ENCODE measurements at places on chromosomes 3 and 15.

- DNase-seq, result no peak
Observed at GRCh38 chr3:65573548-65574116, 465.1 kb downstream of the MAGI1 start.

- no peak for DNase-seq
Observed at GRCh38 chr3:141493184-141493583, 6.4 kb downstream of the RASA2 start.

GRCh38 chr15:83695901-83696425 lies 42.0 kb downstream of the ADAMTSL3 start:
- no peak for DNase-seq

GRCh38 chr3:9077029-9077428 lies 113.8 kb upstream of the RAD18 start:
- no peak for DNase-seq

- no peak for DNase-seq
Observed at GRCh38 chr3:104831071-104831470, 535.6 kb upstream of the ALCAM start.

GRCh38 chr15:65818927-65819562 lies 27.0 kb upstream of the DENND4A start:
- DNase-seq, result no peak

GRCh38 chr15:69410248-69410874 lies 3.8 kb upstream of the KIF23 start:
- DNase-seq, result no peak

DNA sequence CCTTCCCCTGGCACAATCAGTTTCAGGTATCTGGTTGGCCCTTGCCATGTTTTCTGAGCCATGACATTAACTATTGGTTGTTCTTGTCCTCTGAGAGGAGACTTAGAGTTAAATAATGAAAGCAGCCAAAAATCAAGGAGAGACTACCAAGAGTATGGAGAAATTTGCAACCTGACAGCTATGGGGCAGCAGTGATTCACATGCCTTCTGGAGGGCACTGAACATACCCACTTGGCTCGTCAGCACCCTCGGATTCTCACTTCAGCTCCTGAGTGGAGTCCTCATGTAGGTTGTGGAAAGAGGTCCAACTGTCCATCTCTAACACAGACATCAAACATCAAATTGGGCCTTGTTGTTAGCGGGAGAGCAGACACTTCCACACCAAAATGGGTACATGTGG lies 265.6 kb downstream of the EBLN2 start:
- DNase-seq, result no peak

- DNase-seq, result no peak
Observed at GRCh38 chr3:163071713-163072112, 1575.1 kb downstream of the OTOL1 start.

DNA sequence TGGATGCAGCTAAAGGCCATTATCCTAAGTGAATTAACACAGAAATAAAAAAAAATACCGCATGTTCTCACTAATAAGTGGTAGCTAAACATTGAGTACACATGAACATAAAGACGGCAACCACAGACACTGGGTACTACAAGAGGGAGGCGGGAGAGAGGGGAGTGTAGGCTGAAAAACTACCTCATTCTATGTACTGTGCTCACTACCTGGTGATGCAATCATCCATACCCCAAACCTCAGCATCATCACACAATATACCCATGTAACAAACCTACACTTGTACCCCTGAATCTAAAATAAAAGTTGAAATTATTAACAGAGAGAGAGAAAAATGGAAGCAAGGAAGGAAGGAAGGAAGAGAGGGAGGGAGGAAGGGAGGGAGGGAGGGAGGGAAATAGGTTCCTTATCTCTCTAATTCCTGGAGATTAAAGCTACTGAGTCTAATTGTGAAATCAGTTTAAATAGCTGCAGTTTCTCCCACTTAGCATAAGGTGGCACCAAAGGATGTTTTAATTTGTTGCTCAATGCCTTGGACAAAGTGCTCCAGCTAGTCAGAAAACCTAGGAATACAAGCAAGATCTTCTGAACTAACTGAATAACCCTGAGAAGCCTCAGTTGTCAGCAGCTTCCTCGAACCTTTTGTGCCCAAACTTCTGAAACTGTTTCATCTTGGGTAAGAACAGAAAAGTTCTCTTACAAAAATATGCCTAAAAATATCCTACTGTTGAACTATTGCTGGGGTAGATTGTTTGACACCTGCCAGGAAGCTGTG lies 79.4 kb upstream of the ATP11B start:
- no peak for DNase-seq

- DNase-seq, result no peak
Observed at GRCh38 chr3:72542781-72543180, 305.5 kb downstream of the SHQ1 start.

- DNase-seq, result no peak
Observed at GRCh38 chr15:85545752-85546151, 165.3 kb downstream of the AKAP13 start.

GRCh38 chr3:49465270-49466034 lies 4.6 kb upstream of the DAG1 start:
- DNase-seq, result no peak

GRCh38 chr3:196193133-196193735 lies 18.0 kb downstream of the ZDHHC19 start:
- no peak for DNase-seq

GRCh38 chr3:46464326-46465195 lies at the start of gene LTF:
TSS of gene LTF (minus strand) at chr3:46464905. CDS start at chr3:46464867, 38 bp downstream.
- no peak for DNase-seq

DNA sequence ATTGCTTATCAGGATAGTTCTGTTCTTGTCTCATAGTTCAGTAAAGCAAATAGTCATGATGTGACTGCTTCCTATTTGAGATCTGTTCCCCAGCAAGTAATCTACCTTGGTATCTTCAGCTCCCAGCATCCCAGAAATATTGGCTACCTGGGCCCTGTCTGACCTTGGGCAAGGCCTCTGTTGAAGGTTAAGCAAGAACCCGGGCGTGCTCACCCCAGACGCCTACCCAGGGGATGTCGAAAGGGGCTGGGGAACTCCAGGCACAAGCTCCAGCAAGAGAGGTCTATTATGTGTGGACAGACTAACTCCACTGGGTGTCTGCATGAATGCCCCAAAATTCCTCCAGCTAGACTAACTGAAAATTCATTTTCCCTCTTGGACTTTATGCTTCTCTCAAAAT lies 37.3 kb upstream of the IGF1R start:
- DNase-seq, result no peak

DNA sequence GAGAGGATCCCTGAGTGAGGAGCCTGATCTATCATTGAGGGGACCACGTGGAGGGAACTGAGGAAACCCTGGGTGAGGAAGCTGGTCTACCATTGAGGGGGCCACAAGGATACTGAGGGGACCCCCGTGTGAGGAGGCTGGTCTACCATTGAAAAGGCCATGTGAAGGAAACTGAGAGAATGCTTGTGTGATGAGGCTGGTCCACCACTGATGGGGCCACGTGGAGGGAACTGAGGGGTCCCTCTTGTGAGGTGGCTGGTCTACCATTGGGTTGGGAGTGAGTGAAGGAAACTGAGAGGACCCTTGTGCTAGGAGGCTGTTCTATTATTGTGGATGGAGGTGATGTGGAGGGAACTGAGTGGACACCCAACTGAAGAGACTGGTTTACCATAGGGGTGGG lies 161.3 kb downstream of the FBLN2 start:
- no peak for DNase-seq

DNA sequence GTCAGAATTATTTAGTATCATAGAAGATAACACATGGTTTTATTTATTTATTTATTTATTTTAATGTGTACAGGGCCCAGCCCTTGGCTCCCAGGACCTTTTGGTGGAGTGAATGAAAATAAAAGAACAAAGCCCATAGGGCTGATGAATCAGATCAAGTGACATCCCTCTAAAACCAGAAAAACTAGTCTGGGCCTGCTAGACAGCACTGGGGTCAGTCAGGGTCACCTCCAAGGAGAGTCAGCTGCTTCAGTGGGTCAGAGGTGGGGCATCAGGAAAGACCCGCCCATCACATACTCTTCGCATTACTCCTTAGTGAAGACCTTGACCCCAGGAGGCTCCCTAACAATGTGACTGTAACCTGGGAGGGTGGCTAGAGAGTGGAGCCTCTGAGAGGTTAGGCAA lies 12.8 kb downstream of the PPCDC start:
- no peak for DNase-seq

DNA sequence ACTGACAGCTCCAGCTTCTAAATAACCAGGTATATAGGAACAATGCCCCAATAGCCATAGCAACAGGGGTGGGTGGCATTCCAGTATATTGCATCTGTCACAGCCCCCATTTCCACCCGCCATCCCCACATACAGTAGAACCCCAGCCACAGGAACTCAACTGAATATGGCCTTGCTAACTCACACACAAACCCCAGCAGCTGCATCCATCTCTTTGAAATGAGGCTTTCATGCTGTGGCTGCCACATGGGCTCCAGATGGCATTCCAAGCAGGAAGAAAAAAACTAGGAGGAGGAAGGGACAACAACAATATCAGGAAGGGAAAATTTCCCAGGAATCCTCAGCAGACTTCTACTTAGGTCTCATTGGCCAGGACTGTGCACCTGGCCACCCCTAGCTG lies 54.6 kb downstream of the CCR3 start:
- no peak for DNase-seq

GRCh38 chr15:84582583-84583157 lies 18.1 kb upstream of the ZSCAN2 start:
- DNase-seq, result no peak

GRCh38 chr3:9078561-9079240 lies 115.4 kb upstream of the RAD18 start:
- DNase-seq, result no peak

DNA sequence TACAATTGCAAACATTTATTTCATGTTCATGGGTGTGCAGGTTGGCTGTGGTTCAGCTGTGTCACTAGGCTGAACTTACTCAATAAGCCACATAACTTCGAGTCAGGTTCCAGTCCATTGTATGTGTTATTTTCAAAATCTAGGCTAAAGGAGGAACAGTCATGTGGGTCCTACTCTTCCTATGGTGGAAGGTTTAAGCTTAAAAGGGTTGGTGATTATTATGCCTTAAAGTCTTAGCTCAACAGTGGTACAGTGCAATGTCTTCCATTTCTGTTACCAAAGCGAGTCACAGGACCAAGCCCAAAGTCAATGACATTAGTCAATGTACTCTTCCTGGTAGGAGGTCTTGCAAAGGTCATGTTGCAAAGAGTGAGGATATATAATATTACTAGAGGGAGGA lies 78.2 kb downstream of the ATG7 start:
- DNase-seq, result no peak

- no peak for DNase-seq
Observed at GRCh38 chr3:113914646-113915045, 33.2 kb upstream of the ZDHHC23 start.

DNA sequence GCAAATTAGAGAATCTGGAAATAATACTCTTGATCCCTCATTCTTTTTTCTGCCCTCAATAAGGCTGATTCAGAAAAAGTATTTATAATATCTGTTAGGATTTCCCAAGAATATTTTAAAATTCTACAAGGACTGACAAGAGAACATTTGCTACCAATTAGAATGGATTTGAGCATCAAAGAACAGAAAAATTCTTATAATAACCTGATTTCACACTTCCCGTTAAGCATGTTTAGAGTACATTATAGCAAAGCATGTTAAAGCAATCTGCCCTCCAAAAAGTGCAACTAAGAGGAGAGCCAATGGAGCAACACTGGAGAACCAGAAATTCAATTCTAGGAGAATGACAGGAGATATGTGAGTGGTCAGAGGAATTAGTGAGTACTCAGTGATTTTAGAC lies 57.2 kb downstream of the THBS1 start:
- DNase-seq, result no peak

DNA sequence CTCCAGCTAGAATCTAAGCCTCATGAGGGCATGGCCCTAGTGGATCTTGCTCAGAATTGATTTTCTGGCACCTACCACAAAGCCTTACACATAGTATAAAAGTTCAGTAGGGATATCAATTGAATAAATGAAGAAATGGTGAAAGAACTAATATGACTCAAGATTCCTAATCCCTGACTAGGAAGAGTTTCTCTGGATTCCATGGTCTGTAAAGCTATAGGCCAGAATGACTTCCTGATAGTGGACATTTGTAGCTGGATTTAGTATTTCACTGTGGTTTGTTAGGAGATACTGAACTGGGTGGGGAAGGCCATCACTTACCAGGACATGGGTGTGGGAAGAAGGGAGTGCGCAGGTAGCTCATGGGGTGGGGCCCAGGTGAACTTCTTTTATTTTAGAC lies 168.9 kb downstream of the RAP2B start:
- DNase-seq, result no peak

All from stimulated activated CD4-positive, alpha-beta T cell treated with anti-CD3 and anti-CD28 coated beads, Interleukin-1b, Interleukin-23, amount 100 ng/mL, for 1 hour (primary cell).